Anterior cingulate cortex (tissue), 58 donors: ENCODE measurements at places on chromosomes 5 and 9.
A peak's percentile ranks its signal among the peaks of the same experiment; 100 is the strongest.

DNA sequence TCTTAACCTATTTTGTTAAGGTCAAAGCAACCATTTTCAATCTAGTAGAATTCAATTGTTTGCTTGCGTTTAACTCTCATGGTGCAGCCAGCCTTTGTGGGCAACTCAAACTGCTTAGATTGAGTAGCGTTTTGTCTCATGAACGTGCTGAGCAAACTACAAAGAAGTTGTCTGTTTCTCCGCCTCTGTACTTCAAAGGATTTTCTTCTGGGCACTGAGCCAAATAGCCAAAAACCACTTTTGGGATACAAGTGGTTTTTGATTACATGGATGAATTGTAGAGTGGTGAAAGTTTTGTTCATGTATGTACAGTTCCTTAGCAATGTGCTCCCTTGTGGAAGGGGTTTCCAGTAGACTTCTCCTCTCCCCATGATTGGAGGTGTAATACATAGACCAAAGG lies 122.9 kb downstream of the CFAP90 start:
- DNase-seq = no peak

- DNase-seq = peak; percentile 99
Measured at GRCh38 chr9:89318123-89319014, at the start of gene SECISBP2. Gene SECISBP2, plus strand, starts transcription at chr9:89318500. Its CDS starts 77 bp downstream, at chr9:89318577.

- DNase-seq = no peak
Measured at GRCh38 chr5:88956416-88956815, 73.4 kb upstream of the MEF2C start.

DNA sequence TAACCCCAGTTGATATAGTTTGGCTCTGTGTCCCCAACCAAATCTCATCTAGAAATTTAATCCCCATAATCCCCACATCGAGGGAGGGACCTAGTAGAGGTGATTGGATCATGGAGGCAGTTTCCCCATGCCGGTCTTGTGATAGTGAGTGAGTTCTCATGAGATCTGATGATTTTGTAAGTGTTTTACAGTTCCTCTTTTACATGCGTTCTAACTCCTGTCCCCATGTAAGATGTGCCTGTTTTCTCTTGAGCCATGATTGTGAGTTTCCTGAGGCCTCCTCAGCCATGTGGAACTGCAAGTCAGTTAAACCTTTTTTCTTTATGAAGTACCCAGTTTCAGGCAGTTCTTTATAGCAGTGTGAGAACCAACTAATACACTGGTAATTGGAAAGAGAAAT lies 73.6 kb downstream of the CDH12 start:
- no peak for DNase-seq

- DNase-seq = no peak
Measured at GRCh38 chr9:108671176-108671575, 184.6 kb downstream of the ACTL7B start.

- no peak for DNase-seq
Measured at GRCh38 chr5:143471666-143472464, 68.4 kb upstream of the NR3C1 start.

DNA sequence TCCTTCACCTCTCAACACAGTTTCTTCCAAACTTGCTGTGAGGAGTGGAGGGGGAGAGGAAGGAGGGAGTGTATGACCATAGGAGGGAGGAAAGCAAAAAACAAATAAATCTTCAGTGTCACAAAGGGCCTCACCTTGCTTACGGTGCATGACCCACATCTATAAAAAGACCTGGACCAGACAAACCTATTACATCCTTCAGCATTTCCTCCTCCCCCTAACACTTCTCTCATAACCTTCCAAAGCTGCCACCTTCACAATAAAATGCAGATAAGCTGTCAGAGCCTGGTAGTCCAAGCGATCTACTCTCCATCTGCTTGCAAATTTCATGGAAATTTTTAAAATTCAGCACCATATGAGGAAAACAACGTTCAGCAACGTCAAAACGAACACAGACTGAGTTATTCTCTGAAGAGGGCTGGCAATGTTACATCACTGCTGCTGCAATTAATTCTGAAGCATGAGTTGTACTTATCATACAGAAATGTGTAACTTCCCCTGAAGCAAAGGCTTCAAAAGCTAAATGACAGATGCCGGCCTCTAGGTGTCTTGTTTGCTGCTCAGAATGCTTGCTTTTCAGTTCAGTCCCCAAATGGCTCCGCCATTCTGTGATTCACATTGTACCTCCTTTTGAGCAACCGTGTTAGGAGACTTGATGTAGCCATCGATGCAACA lies 62.9 kb downstream of the EFNA5 start:
- peak; percentile 6 for DNase-seq

DNA sequence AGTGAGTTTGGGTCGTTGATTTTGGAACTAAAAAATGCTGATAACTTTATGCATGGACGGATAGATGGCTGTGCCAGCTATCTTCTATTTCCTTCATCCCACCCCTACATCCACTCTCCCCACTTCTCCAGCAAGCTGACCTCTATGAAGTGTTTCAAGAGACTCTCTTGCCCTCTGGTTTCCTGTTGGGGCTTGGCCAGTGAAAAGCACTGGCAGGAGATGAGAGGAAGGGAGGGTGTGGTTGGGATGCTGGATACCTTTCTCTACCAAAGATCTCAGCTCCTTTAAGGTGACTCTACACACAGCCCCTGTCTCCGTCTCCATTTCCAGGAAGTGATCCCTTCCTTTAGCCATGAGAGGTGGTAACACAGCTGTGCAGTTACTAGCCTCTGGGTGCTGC lies 30.0 kb upstream of the JMY start:
- DNase-seq = no peak

DNA sequence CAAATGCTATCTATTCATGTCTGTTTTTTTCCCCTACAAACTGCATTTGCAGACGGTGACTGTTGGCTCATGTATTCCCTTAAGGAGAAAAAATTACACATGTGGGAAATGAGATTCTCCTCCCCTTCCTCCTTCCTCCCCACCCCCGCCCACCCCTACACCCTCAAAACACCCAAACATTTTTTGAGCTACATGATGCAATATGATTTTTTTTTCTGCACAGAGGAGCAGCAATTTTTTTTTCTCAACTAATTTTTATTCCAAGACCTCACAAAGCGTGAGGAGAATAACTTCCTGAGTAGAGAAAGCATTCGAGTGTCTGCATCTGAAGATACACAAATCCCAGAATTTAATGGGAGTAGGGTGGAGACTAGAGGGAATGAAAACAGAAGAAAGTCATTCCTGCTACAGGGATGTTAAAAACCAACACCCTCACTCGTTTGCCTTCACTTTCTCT lies 118.1 kb downstream of the PRDM6 start:
- no peak for DNase-seq

- DNase-seq = no peak
Measured at GRCh38 chr5:115414406-115415142, 118.1 kb upstream of the CCDC112 start.

DNA sequence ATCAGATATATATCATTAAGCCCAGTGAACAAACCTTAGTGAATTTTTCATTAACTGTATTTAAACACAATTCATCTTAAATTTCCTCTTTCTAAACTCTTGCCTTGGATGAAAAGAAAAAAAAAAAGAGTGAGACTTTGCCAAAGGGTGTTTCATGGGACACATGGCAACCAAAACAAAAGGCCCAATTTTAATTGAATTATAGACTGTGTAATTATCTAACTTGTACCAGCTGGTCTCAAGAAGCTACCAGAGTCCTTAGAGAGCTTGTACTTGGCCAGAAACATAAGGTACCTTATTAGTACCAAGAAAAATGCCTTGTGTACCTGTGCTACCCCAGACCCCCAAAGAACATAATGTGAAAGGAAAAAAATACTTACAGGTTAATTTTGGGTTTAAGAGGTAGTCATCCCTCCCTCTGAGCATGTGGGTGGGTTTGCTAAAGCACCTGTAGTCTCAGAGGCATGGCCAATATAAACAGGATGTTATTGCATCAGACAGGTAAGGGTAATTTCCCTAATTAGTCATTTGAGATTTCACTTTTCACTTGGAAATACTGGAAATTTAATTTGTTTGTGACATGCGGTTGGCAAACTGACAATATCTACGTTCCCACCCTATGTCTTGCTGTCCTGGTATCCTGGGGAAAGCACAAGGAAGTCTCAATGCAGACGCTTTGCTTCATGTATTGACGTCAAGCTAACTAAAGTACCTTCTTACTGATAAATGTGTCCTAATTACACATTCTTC lies 90.1 kb downstream of the SNCAIP start:
- no peak for DNase-seq

DNA sequence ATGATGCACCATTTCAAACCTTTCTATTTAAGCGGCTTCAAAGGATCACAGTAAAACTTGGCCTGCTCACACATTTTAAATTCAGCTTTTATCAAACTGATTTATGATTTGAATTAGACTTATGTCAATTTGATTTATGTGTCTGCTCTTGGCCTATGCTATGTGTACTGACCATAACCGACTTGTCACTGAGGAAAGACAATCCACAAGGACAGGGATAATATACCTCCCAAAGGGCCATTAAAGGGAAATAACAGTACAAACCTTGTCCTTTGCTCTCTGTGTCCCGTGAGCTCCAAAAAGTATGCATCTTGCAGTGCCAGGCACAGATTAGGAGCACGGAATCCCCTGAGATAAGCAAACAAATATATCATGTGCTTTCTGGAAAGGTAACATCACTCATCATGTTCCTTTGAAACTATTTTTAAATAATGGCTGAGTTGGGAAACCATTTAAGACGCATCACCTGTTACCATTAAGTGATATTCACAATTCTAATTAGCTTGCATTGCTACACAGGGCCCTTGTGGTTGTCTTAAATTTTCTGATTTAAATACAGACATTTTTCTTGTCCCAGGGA lies 31.9 kb upstream of the FTMT start:
- no peak for DNase-seq

DNA sequence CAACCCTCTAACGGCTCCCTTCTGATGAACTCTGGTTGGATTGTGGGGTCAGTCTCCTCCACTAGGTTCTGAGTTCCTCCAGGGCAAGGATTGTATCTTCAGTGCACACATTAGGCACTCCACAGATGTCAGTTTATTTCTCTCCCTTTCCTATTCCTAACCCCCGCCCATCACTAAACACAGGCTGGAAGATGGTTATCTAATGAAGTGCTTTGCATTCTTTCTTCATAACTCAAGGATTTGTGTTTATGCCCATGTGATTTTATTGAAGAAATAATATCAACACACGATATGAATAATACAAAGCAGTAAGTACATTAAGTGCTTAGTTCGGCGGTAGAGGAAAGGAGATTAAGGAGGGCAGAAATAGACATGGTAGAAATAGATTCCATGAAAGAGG lies 4.4 kb upstream of the CREBRF start:
- DNase-seq = no peak

GRCh38 chr5:178304761-178305645 lies 72.4 kb upstream of the PHYKPL start:
- DNase-seq = no peak

DNA sequence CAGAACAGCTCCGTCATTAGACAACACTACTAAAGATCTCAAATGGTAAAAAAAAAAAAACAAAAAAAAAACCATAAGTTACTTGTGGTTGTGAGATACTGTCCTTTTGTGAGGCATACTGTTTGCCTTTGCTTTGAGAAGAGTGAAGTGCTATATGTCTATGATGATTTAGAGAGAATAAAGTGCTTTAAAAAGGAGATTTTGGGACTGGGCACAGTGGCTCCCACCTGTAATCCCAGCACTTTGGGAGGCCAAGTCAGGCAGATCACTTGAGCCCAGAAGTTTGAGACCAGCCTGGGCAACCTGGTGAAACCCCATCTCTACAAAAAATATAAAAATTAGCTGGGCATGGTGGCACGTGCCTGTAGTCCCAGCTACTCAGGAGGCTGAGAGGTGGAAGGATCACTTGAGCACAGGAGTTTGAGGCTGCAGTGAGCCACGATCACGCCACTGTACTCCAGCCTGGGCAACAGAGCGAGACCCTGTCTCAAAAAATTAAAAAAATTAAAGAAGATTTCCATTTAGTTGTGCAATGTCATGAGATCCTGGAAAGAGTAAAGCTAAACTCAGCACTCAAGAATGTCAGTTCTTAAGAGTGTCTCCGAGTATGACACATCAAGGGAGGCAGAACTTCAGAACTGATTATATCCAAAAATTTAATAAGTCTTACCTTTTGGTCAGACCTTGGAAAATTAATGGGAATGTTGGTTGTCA lies 87.3 kb downstream of the PRDM6 start:
- no peak for DNase-seq

DNA sequence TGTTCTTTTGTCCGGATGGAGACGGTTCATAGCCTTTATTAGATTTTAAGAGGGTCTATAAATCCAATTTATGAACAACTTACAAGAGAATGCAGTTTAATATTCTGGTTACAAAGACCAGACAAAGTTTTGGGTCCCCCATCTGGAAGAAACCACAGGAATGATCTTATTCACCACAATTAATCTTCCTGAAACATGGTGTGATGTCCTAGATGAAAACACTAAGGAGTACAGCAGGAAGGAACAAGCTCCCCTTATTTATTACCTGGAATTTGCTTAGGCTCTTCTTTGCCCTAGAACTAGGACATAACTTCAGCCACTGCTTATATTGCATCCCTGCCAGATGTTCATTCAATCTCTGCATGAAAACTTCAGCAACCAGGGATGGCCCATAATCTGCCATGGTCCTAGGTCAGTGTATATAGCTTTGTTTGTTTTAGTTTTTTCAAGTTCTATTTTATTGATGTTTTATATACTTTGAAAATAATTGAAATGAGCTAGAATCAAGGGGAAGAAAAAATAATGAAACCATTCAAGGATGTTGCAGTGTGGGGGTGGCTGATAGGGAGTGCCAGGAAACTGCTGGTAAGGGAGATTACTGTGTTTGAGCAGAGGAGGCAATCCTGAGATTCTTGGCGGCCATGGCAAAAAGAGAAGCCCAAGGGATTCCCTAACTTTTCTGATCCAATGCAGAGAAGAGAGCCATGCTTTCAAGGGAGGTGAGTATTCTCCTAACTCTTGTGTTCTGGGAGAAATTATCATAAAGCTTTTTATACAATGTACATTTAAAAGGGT lies 16.8 kb downstream of the TXNDC8 start:
- DNase-seq = no peak

GRCh38 chr9:123550797-123551196 lies 194.8 kb downstream of the CRB2 start:
- no peak for DNase-seq

DNA sequence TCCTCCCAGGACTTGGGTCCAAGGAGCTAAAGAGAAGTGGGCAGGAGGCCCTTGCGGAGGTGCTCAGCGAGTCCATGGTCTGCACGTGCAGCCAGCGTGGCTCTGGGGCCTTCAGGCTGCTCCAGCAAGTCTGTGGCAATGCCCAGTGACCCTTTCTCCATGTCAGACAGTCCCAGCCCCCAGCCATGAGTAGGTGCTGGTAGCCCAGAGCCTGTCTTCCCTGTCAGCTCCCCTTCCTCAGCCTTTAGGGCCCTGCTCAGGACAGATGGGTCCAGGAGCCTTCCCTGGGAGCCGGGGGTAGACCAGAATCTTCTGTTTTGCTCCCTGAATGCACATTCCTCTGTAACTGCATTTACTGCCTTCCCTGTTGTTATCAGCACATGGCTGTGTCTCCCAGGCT lies 147.2 kb upstream of the IRX2 start:
- DNase-seq = no peak

- no peak for DNase-seq
Measured at GRCh38 chr5:136665331-136665730, 300.0 kb upstream of the TRPC7 start.
